ENCODE measurements at places on chromosomes 7 and 10.

GRCh38 chr7:84277628-84278224 is 83.1 kb upstream of the SEMA3A start:
- peak; percentile 96 for DNase-seq

DNA sequence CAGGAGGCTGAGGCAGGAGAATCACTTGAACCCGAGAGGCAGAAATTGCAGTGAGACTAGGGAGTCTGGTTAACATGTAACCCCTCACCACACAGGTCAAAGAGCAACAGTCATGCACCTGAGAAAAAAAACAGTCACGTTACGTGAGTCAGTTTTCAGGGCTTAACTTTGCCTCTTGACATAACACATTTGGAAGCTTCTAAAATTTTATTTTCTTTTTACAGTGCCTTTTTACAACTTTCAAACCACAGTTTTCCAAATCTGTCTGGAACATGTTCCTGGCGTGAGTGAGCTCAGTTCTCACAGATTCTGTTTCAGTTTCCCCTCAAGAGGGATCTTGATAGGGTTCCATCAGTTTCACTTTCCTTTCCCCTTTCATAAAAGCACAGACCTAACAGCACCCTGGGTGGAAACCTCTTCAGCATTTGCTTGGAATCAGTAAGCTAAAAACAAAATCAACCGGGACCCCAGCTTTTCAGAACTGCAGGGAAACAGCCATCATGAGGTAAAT is 4.4 kb downstream of the IFIT3 start:
- DNase-seq, result no peak

DNA sequence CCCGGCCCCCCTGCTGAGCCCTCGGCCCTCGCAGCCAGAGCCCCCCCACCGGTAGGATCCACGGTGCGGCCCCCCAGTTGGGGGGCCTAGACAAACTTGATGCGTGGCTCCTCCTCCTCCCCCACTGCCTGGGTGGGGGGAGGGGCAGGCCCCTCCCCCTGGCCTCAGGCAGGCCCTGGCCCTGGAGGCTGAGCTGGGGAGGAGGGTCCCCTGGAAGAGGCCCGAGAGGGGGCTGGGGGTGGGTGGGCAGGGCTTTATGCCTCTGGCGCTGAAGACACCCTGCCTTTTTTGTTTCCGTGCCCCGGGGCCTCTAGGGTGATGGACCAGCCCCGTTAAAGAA is 3.7 kb downstream of the VPS37D start:
- DNase-seq, result no peak

- DNase-seq, result no peak
Measured at GRCh38 chr7:12257582-12257981, 46.5 kb downstream of the TMEM106B start.

DNA sequence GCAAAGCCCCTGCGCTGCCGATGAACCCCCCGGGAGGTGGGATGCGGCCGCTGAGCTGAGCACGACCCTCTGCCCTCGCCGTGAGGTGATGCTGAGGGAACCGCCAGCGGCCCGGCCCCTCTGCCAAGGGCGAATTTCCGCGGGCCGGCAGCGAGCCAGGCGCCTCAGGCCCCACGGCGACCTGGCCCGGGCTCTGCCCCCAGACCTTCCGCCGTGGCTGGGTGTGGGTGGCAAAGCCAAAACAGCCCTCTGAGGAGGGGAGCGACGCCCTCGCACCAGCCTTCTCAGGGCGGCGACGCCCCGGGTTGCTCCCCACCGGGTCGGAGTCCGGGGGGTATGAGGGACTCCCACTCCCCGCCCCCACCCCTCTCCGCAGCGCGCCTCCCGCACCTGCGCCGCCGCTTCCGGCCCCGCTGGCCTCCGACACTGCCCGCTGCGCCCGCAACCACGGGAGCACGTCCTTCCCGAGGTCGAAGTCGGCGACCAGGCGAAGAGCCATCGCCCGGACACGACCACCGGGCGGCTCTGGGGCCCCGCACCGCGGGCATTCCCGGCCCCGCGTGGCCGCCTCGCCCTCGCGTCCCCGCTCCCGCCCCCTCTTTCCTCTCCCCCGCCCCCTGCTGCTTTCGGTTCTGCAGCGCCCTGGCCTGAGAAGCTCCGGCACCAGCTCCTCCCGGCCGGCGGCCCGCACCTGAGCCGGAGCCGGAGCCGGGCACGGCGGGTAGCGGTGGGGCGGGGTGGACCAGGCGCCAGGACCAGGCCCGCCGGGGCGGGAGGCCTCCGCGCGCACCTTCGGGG is at the start of gene GSAP:
Gene GSAP (minus strand): TSS at position 527 of the 798 bp plus-strand sequence. CDS start 28 bp downstream, at position 499.
- no peak for DNase-seq

DNA sequence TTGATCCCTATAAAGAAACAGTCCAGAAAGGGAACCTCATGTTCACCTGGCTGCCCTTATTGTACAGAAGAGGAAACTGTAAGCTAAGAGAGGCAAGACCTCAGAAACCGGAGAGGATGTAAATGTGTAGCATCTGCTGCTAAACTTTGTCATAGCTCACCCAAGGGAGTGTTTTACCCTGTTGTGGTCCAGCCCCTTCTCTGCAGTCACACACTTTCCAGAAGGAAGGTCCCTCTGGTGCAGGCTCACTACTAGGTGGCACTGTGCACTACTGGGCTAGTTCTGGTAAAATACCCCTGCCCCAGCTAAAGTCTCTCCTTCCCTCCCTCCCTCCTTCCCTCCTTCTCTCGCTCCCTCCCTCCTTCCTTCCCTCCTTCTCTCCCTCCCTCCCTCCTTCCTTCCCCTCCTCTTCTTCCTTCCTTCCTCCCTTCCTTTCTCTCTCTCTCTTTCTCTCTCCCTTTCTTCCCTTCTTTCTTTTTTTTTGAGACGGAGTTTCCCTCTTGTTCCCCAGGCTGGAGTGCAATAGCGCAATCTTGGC is 42.5 kb upstream of the LCOR start:
- DNase-seq, result no peak

GRCh38 chr7:116398672-116399071 is 100.9 kb upstream of the CAV2 start:
- no peak for DNase-seq

DNA sequence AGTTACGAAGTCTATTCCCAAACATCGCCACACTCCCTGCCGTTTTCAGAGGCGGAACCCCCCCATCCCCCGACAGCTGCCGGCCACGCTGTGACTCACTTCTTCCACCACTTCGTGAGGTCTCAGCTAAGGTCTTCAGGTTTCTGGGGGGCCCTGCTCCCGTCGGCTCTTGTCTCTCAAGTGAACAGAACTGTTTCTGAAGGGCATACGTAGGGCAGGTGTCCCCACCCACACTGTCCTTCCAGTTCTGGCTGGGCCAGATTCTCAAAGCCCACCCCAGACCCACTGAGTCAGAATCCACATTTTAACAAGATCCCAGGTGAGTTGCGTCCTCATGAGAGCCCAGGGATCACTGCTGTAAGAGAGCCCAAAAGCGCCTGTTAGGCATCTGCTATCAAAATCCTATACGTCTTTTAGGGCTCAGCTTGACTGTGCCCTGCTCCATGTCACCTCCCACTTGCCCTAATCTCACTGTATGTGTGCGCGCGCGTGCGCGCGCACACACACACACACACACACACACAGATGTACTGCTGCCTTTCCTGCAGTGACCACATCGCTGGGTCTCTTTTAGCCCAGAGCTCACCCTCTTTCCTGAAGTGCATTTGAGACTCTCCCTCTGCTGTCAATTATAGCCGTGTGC is 78.8 kb downstream of the PROSER2 start:
- no peak for DNase-seq

- no peak for DNase-seq
Measured at GRCh38 chr7:41773756-41774155, 70.9 kb upstream of the INHBA start.
